ENCODE measurements at places on chromosomes 11 and 22.
A peak's percentile ranks its signal among the peaks of the same experiment; 100 is the strongest.

GRCh38 chr11:11871991-11872401 lies 30.2 kb downstream of the USP47 start:
- no peak for DNase-seq

DNA sequence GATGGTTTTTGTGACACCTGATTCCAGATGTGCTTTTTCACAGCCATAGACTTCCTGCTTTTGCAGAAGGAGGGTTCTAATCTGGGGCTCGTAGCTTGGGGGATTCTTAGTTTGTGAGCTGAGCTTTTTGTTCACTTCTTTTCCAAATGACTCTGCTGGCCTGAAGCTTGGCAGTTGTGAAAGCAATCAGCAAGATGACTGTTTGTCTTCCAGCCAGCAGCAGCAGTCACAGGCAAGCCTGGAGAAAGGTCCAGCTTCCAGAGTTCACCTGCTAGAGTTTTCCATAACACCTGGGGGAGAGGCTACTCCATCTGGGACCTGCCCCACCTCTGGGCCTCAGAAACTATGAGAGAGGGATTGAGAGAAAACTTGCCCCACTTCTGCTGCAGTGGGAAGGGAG lies 4.1 kb downstream of the MARK2 start:
- no peak for DNase-seq

- DNase-seq, result no peak
Measured at GRCh38 chr11:64714666-64715065, 8.3 kb downstream of the NRXN2 start.

DNA sequence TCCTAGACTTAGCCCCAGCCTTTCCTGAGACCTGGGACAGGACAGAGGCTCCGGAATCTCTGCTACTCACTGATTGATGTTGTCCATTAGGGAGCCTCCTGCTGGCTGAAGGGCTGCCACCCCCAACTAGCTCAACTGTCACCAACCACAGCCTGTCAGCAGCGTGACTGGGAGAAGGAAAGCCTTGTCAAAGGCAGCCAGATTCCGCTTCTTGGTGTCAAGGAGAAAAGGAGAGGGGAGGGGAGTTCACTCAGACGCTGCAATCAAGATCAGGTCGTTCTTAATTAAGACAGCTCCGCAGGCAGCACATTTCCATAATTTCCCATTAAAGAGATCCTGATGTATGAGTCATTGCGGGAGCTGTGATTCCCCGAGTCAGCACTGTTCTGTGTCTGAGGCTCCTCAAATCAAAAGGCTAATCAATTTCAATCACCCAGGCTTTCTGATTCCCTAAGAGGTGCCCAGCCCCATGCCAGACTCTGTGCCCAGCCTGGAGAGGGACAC lies 152.8 kb upstream of the ZBED5 start:
- DNase-seq, result no peak

DNA sequence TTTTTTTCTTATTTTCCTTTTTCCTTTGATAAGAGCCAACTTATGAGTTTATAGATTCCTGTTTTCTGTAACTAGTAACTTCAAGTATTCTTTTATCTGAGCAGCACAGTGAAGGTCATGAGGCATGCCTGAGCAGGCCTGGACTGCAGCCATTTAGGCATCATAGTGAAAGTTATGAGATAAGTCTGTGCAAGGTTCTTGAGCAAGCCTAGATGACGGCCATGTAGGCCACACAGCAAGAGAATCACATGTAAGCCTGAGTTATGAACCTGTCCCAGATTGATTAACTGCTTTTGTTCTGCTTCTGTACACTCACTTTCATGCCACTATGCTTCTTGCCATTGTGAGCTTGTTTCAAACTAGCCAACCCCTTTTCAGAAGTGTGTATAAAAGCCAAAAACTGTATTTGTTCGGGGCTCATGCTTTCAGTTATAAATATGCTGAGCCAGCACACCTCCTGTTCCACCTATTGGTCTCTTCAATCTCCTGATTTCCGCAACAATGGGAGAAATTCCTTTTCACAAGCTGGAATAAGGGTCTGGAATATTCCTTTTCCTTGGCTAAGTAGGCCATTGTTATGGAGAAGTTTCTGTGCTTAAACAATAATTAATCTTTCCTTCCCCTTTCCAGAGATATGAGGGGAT lies 745.7 kb downstream of the FAM181B start:
- DNase-seq, result no peak

DNA sequence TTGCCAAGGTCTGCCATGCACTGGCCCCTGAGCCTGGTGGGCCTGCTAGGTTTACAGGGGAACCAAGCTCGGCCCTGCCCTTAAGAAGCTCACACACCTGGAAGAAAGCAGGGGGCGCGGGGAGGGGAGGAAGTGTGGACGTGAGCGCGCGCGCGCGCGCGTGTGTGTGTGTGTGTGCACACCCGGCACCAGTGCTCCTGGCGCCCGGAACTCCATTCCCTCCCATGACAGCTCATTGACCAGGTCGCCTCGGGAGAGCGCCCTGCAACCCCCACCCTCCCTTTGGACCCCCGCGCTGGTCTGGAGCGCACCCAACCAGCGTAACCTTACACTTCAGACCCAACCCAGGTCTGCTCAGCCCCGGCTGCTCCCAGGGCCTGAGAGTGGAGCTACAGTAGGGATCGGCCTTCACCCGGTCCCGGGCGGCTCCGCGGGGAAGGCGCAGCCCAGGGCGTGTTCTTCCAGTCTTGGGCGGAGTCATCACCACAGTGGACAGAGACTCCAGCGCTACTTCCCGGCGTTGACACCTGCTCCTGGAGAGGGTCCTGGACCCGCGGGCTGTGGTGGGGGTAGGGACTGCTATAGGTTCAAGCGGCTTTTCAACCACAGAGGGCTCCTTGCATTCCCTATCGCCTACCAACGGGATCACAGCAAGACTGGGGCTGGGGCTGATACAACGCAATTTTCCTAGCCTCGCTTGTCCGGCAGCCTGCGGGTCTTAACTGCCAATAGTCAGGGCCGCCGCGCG lies 1.5 kb downstream of the GALNT18 start:
- DNase-seq, result peak; percentile 65

- DNase-seq, result no peak
Measured at GRCh38 chr11:73478737-73479347, 102.6 kb downstream of the RELT start.

DNA sequence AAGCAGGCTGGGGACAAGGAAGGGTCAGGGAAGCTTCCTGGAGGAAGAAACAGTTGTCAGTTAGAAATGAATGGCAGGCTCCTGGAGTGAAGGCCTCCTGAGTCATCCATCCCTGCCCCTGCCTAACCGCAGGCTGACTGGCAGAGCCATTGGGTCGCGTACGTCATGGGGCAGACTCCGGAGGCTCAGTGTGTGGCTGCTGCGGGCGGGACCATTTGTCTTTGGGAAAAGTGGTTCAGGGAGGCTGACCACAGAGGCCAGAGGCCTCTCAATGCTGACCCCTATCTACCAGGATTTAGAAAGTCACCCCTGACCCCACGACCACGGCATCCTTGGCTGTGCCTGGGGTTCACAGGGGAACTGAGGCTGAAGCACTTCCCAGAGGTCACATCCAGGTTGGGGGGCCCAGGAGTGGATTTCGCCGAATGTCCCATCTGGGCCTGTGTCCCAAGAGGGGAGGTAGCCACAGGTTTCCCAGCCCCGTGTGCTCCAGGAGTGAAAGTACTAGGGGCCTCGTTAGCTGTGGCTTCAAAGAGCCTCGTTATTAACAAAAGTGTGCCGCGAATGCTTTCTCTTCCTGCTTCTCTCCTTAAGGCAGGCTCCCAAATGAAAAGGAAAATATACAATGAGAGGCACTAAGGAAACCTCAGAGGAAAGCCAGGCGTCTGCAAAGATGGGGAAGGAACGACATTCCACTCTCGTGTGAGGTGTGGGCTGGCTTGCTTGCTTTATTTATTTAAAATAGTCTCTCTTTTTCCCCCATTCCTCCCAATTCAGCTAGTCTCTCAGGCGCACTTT lies 58.9 kb downstream of the FLRT1 start:
- DNase-seq, result no peak

GRCh38 chr11:55773138-55773537 lies at the start of gene OR5D13:
Gene OR5D13 (plus strand): TSS chr11:55773438. CDS start chr11:55773438, 0 bp downstream.
- no peak for DNase-seq

DNA sequence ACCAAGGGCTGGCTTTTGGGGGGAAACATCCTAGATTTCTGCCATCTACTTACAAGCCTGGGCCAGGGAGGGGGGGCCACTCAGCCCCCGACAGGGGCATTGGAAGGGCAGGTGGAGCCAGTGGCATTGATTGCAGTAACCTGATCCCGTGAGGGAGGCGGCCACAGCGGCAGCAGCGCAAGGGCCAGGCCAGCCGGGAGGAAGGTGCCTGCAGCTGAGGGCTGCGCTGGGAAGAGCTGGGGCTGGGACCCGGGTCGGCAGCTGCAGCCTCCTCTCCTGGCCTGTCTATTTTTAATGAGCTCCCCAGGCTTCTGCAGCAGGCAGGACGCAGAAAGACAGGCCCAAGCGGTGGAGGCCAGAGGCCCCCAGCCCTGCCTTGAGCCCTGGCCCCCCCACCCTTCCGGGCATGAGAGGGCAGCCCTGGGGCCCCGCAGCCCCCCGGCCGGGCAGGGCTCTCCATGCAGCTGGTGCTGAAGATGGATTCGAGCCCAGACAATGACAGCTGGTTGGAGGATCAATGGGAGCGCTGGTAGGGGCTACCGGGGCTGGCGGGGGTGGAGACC lies 10.6 kb downstream of the FREY1 start:
- peak; percentile 79 for DNase-seq

GRCh38 chr11:35354644-35355043 lies 64.7 kb downstream of the SLC1A2 start:
- no peak for DNase-seq

DNA sequence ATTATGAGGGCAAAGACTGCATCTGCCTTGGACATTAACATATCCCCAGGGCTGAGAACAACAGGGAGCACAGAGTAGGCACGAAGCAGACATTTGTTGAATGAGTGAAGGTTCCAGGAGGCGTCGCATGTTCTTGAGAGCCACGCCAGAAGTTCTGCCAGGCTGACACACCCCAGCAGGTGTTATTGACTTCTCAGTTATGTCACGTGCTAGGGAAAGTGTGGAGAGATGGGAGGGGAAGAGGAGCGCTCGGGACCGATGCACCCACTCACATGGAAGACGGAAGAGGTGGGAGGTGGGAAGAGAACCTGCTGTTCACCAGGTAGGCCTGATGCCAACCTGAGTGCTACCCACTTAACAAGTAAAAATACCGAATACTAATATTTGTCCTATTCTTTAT lies 232.8 kb downstream of the LARGE1 start:
- DNase-seq, result no peak

DNA sequence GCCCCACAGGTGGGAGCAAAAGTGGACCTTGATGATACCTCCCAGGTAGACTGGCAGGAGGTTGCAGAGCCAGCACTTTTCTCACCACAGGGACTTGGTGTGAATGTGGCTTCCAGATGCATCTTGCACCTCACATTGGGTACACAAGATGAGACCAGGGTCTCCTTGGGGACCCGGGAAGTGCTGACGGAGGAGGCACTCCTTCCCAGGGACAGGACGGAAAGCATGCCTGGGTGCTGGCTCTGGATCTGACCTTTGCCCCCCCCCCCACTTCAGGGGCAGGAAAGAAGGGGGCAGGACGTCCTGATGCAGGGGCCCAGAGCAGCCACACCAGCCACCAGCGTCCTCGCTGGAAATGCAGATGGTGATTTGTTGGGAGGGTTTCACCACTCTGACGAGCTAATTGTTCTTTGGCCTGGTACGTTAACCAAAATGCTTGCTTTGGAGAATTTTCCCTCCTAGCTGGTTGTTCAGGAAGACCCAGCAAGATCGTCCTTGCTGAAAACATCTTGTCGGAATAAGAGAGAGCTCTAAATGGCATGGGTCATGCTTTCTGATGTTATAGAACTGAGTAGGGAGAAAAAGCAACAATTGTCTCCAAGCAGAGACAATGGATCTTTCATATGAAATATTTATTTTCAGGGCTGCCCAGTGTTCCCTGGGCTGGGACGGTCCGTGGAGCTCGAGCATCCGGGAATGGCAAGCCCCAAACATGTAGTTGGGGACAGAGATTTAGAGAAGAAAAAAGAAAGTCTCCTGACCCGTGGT lies 74.4 kb upstream of the PPARA start:
- DNase-seq, result no peak

- no peak for DNase-seq
Measured at GRCh38 chr11:8342821-8343681, 79.4 kb upstream of the LMO1 start.

- DNase-seq, result no peak
Measured at GRCh38 chr11:45243967-45244366, 42.2 kb downstream of the SYT13 start.

- DNase-seq, result no peak
Measured at GRCh38 chr22:45889539-45890350, 87.2 kb downstream of the WNT7B start.

GRCh38 chr11:25855916-25856315 lies 476.0 kb upstream of the ANO3 start:
- no peak for DNase-seq

- DNase-seq, result no peak
Measured at GRCh38 chr22:33455036-33455435, 396.9 kb upstream of the SYN3 start.

DNA sequence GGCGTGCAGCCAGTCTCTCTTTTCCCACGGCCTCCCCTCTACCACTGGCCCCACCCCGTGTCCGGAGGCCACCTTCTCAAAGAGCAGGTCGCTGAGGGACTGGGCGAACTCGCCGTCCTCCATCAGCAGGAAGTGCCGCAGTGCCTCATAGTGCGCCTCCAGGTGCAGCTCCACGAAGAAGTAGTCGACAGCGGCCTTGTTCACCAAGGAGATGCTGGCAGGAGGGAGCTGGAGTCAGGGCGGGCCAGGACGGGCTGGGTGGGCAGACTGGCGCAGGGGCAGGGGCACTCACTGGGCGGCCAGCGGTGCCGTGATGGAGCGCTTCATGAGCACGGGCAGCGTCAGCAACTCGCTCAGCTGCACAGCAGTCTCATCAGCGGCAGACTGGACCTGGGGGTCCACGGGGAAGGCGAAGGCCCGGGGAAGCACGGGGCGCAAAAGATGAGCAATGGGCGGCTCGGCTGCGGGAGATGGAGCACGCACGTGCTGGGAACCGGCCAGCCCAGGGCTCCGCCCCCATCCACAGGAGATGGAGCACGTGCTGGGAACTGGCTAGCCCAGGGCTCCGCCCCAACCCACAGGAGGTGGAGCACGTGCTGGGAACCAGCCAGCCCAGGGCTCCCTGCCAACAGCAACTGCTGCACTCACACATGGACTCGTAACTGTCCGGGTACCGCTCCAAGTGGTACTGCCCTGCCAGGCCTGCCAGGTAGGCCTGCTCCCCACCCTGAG lies 18.4 kb downstream of the SELENOO start:
- peak; percentile 64 for DNase-seq

DNA sequence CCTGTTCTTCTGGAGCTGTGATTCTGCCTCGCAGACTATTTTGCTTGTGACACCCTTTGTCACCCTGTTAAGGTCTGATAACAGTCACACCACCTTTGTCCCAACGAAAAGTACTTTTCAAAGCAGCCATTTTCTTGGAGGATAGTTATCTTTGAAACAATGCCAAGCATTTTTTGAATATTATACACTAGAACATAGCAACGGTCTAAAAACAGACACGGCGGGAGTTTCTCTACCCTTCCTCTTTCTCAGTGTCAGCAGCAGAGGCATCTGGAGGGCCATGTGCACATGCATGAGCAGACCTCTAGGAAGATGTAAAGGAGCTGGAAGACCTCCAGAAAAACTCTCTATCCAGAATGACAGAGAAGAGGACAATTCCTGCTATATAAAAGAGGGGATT lies 86.5 kb downstream of the TRPC6 start:
- DNase-seq, result no peak

All from NCI-H2029 (cell line).